ENCODE measurements at places on chromosomes 6 and 20. TPM values are rescaled to one million over a fixed set of nuclear protein-coding genes. Genes with fewer than 3 reads are reported as not detected.

- DNase-seq = no peak
Observed at GRCh38 chr6:168216751-168217191, 102.8 kb downstream of the DACT2 start.

DNA sequence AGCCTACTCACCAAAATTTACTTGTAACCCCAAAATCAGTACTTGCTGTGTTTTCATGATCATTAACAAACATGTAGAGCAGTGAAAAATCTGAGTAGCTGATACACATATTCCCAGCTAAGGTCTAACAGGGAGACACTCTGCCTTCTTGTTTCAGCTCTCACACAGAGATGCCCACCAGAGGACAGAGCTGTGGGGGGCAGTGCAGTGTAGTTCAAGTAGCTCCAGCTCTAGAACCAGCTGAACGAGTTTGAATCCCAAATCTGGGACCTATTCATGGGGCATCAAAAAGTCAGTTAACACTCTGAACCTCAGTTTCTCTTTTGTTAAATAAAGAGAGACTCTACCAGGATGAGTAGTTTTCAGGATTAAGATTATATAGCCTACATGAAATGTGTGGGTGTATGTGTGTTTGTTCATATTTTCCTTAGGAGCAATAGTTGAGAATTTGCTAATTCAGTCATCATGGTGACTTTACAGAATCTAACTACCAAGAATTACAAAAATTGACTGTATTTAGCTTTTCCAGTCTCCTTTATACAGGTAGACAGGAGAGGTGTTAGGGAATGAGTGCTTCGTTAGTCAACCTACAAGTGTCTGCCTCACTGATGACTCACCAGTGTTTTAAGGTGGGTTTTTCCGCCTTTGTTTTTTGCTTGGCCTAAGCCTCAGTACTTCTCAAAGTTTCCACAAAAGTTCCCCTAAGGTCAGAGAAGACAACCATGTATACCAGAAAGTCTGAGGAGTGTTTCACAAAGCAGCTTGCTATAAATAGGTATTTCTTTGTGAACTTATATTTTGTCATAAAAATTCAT lies 164.0 kb upstream of the RUNX2 start:
- DNase-seq = no peak

- DNase-seq = no peak
Observed at GRCh38 chr6:1477432-1478090, 88.2 kb downstream of the FOXF2 start.

DNA sequence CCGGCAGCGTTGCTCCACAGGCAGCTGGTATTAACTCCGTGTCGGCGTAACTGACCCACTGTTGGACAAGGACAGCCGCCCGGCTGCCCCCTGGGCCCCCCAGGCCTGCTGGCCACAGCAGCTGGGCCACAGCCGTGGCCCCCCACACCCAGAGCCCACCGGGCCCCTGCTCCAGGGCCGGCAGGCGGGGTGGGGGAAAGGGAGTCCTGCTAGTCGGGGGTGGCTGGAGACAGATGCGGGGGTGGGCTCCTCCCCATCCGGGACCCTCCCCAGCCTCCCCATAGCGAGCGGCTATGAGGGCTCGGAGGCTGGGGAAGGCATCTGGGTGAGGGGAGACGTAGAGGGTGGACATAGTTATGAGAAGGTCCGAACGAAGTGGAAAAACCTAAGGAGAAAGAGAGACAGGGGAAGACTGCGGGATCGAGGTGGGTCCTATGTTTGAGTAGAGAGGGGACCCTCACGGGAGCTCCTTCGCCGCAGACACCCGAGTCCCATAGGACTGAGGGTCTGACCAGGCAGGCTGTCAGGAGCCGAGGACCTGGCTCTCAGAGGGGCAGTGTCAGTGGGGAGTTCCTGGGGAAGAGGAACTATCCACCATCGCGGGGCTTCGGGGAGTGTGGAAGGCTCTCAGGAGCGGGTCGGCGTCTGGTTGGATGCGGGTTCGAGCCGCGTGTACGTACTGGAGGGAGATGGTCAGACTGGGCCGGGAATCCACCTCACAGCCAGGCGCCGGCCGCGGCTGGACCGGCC lies 511 bp downstream of the VARS1 start:
- DNase-seq = peak; percentile 70

GRCh38 chr6:712805-713204 lies 19.9 kb upstream of the EXOC2 start:
- no peak for DNase-seq

The RSPH9 gene
- not detected for total RNA-seq
